ENCODE measurements at places on chromosomes 1 and 21.

GRCh38 chr1:71521655-71522264, 440.9 kb upstream of the ZRANB2 start:
- peak; percentile 51 for DNase-seq

GRCh38 chr1:45304311-45305081, 22.2 kb upstream of the HPDL start:
- DNase-seq: no peak

GRCh38 chr1:224696891-224697765, 81.0 kb downstream of the CNIH3 start:
- DNase-seq: no peak

DNA sequence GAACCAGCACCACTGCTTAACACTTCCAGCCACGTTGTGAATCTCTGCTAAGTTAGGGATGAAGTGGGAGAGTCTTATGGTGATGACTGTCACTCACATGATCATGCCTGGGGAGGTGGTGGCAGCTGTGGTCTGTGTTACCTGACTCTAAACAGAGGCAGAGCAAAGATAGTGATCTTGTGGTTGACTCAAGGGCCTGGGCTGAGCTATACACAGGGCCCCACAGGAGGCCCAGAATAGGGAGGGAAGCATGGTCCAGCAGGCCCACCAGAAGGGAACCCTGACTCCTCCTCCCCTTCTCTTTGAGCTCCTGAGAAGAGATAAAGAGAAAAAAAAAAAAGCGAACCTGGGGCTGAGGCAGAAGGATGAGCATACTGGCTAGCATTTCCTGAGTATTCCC, 55.0 kb downstream of the PLXNA2 start:
- DNase-seq: no peak

DNA sequence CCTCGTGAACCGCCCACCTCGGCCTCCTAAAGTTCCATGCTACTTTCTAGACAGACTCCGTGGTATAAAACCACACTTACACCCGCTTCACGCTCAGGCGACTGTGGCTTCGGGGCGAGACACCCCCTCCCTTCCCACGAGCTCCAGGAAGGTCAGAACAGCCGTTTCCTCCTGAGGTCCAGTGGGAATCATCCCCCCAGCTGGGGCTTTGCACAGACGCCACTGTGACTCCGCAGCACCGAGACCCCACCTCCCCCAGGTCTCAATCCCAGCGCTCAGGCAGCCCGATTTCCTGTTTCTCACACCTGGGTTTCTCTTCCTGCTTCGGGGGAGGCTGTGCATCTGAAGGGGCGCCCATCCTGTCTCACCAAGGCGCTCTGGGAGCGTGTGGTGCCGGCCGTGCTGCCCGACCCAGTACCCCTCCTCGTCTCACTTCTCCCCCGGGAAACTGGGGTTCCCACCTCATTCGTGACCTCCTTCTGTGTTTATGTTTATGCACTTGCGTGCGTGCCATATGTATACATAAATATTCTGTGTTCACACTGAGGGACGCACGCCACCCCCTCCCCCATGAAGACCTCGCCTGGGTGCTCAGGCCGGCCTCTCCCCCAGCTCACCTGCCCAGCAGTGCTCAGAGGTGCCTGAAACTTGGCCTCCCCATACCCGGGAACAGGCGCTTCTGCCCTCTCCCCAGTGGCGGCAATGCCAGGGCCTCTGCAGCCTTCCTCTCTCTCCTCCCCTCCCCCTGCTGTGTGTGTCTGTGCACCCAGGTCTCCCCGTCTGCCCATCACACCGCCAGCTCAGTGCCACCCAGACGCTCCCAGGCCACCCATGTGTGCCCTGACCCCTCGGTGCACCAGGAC, 14.6 kb downstream of the SLC35E2B start:
- DNase-seq: peak; percentile 88

DNA sequence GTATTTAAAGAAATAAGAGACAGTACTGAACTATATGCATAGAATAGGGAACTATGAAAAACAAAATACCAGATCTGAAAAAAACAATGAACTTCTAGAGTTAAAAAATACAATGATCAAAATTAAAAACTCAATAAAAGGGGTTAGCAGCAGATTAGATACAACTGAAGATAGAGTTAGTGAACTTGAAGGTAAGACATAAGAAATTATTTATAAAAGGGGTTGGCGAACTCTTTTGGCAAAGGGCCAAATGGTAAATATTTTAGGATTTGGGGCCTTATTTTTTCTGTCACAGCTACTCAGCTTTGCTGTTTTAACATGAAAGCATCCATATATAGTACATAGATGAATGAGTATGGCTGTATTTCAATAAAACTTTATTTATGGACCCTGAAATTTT, 111.4 kb downstream of the ST3GAL3 start:
- DNase-seq: no peak

DNA sequence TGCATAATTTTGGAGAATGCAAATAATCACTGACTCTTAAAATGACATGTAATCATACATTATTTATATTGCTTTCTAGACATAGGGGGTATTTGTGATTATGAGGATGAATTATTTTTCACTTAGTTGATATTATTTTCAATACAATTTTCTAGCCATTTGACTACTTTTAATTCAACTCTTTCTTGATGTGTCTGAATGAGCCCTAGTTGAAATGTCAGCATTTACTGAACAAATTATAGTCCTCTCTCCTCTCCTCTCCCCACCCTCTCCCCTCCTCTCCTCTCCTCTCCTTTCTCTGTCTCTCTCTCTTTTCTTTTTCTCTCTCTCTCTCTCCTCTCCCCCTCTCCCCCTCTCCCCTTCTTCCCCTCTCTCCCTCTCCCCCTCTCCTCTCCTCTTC, 194.6 kb downstream of the GPR52 start:
- DNase-seq: no peak

DNA sequence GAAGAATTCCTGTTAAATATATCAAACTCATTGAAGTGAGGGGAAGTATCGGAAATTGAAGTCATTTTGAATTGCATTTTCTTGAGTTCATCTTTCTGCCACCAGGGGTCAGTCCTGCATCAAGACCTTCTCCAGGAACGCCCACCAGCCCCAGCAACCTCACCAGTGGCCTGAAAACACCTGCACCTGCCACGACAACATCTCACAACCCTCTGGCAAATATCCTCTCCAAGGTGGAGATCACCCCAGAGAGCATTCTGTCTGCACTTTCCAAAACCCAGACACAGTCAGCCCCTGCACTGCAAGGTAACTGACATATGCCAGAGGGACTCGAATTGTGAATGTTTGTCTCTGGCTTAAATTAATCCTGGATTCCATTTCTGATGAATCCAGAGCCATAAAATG, 22.8 kb upstream of the TARS2 start:
- peak; percentile 87 for DNase-seq

- peak; percentile 66 for DNase-seq
Measured at GRCh38 chr1:84691122-84691783, 992 bp upstream of the SSX2IP start.

GRCh38 chr1:111199329-111199728, 1.1 kb downstream of the DENND2D start:
- no peak for DNase-seq

DNA sequence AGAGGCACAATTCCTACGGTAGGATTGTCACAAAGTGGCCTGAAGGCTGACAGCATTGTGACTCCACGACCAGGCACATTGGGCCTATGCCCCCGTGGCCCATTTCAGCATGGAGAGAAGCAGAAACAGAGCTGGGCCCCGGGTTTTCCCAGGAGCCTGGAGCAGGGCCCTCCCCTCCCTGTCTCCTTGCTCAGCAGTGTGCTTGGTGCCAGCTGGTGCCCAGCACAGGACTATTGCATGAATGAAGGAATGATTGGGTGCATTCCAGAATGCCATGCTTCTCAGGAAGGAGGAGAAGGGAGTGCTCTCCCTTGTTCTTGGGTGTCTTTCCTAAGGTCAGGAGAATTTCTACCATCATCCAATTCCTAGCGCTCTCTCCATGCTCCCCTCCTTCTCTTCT, 33.7 kb downstream of the IER5 start:
- no peak for DNase-seq

DNA sequence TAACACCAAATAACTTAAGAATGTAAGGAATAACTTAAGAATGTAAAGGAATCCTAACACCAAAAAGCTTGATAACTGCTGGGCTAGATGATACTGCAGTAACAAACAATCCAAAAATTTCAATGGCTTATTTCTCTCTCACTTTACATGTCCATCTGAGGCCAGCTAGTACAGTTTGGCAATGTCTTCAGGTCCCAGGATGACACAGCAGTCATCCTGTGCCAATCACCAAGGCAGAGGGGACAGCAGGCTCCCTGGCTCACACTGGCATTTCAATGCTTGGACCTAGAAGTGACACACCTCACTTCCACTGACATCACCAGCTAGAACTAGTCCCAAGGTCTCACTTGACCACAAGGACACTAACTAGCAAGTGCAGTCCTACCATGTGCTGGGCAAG, 15.3 kb downstream of the DNAJC11 start:
- no peak for DNase-seq

GRCh38 chr1:177820213-177820612, 149.6 kb downstream of the SEC16B start:
- no peak for DNase-seq

- DNase-seq: no peak
Measured at GRCh38 chr1:2926447-2927055, 94.7 kb upstream of the ACTRT2 start.

DNA sequence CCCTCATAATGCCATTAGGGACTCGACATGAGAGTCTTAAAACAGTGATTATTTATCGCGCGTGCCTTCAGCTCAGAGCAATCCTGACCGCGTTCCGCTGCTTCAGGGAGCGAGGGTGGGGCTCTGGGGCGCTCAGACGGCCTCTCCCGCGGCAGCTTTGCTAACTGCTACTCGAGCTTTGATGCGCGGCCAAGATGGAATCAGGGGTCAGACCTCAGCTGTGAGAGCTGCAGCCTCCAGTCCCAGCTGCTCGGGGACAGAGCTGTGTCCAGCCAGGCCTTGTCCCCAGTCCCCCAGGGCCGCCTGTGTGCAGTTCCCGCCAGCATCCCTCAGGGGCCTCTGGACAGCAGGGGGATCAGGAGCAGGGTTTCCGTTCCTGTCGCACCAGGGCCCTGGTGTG, 104.6 kb upstream of the TTC34 start:
- DNase-seq: no peak

DNA sequence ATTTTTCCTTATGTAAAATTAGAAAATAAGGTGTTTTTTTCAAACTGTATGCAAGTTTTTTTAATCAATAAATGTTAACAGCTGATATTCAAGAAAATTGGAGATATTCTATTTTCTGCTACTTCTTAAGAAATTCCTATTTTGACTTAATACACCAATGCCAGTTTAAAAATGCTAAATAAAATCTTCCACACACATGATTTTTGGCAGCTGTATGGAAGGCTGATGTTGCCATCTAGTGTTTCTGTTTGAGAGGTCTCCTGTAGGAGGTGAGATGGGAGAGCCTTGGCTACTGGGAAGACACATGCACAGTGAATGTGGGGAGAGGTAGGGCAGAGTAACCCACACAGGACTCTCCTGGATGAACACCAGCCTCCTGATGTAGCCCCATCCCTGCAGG, 29.2 kb upstream of the OR2B11 start:
- DNase-seq: peak; percentile 75

Data from NAMALWA (cell line).